CD4-positive, alpha-beta T cell treated with Interleukin-15 for 4 hours (primary cell): ENCODE measurements at places on chromosomes 7 and 10.

- DNase-seq = no peak
These were observed 339.5 kb downstream of the WDR37 start for GRCh38 chr10:1395481-1396296.

GRCh38 chr7:67813621-67814292, 817.1 kb downstream of the TYW1 start:
- DNase-seq = no peak

- no peak for DNase-seq
These were observed 7.4 kb downstream of the TMEM248 start for GRCh38 chr7:66928388-66928787.

- no peak for DNase-seq
These were observed 413.1 kb downstream of the GRM8 start for GRCh38 chr7:126839624-126840023.

GRCh38 chr10:29725133-29725720, 90.5 kb upstream of the SVIL start:
- DNase-seq = no peak
